ENCODE measurements at places on chromosomes 12 and 14.
A peak's percentile ranks its signal among the peaks of the same experiment; 100 is the strongest.

- peak; percentile 65 for DNase-seq
Measured at GRCh38 chr14:77024171-77024691, 4.3 kb downstream of the IRF2BPL start.

GRCh38 chr14:68011406-68012028 is 191.9 kb downstream of the RAD51B start:
- DNase-seq = no peak

DNA sequence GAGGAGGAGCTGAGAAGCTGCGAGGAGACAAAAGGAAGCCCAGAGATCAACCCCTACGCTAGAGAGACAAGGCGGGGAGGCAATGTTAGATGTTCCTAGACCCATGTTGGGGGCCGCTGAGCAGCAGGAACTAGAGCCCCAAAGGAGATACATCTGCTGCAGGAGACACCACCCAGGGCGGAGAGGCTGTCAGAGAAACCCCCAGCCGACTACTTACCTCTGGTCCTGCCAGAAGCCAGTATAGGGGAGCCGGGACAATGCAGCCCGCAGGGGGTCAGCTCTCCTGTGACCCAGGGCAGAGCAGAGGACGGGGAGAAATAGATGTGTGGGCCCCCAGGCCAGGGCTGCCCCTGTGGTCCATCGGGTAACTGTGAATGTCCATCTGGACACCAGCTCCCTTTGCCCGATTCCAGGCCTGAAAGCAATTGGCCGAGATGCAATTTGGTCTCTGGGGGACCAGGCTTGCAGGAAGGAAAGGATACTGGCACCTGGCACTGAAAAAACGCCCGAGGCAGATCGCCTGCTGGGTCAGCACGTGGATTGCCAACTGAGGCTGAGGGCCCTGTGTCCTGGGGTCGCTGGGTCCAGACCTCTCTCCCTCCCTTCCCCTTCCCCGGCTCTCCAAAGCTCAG is 34.9 kb downstream of the SYNE3 start:
- DNase-seq = no peak

DNA sequence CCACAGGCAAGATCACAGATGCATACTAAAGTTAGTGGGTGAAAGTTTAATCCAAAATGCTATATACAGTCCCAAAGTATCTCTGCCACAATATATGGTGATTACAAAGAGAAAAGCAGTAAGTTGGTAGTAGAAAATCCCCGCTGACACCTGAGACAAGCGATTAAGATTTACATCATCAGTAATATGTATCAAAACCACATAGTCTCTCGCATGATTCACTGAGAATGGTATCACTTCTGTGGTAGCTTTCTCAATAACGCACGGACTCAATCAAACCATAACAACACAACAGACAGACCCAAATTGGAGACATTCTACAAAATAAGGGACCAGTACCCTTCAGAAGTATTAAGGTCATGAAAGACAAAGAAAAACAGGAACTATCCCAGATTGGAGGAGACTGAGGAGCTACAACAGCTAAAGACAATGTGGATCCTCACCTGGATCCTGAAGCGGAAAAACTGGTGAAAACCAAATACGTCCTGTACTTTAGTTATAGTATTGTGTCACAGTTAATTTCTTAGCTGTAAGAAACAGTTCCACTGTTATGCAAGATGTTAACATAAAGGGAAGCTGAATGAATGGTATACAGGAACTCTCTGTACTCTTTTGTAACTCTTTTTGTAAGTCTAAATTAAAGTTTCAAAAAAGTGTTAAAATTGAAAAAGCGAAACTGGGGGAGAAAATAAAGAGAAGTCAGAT is 51.0 kb downstream of the SPTLC2 start:
- no peak for DNase-seq

GRCh38 chr14:52233693-52234092 is 33.8 kb upstream of the PTGDR start:
- no peak for DNase-seq

DNA sequence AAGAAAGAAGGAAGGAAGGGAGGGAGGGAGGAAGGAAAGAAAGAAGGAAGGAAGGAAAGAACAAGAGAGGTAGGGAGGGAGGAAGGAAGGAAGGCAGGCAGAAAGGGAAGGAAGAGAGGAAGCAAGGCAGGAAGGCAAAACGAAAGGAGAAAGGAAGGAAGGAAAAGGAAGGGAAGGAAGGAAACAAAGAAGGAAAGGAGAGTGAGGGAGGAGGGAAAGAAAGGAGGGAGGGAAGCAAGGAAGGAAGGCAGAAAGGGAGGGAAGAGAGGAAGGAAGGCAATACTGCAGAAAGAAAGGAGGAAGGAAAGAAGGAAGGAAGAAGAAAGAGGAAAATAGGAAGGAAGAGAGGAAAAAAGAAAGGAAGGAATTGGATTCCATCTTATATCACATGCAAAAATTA is 1303.1 kb upstream of the TMEM132C start:
- DNase-seq = no peak

DNA sequence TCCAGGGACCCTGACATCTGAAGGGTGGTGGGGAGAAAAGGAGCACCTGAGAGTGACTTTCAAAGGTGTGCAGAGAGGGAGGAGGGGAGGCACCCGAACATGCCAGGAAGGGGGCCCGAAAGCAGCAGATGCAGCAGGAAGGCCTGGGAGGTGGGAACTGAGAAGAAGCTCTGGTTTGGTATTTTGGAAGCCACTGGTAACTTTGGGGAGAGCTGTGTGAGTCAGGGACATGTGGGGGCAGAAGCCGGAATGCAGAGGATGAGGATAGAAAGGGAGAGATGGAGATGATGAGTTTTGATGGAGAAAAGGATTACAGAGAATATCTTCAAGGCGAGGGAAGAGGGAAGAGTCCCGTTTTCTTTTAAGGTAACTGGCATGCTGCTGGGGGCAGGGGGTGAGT is 50.1 kb downstream of the NRXN3 start:
- no peak for DNase-seq

GRCh38 chr12:8048906-8049305 is 16.4 kb downstream of the FOXJ2 start:
- no peak for DNase-seq

- DNase-seq = no peak
Measured at GRCh38 chr12:24066865-24067264, 117.4 kb upstream of the SOX5 start.

DNA sequence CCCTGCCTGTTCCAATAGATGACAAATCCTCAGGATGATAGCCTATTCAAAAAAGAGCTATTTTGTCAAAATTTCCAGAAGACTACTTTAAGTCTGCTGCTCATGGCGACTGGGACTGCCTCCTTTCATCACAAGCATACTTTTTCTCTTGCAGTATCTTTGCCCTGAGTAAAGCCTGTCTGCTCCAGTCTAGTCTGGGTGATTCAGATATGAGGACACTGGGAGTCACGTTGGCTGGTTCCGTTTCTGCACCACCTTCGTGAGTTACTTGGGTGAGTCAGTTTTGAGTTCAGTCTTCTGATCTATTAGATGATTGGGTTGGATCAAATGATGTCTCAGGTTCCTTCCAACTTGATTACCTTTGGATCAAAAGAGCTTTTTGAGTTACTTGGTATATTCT is 301.3 kb upstream of the STXBP6 start:
- DNase-seq = no peak

DNA sequence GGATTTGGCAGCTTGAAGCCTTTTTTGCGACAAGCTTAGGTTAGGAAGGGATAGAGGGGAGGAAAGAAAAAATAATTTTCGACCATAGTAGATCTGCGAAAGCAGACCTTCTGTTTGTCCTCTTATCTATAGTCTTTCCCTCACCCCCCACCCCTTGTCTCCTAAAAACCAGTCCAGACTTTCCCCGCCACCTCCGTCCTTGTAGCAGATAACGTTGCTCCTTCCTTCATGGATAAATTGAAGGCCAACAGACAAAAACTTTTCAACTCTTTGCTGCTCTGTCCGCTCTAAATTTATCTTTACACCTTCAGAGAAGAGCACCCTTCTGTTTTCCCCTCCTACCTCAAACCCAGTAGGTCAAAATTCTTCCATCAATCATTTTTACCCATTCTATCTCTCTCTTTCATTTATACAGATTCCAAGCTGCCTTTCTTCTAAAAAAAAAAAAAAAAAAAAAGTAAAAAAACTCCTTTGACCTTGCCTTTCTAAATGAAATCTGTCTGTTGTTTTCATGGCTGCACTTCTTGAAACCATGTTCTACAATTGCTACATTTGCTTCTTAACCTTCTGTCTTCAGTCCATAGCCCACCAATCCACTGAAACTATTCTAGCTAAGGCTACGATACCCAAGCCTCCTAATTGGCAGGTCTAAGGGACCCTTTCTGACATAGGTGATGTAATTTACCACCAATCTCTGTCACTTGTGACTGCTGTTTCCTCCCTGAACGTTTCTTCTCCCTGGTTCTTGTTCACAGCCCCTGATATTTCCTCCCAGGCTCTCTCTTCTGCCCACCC is 11.1 kb upstream of the NEMF start:
- no peak for DNase-seq

DNA sequence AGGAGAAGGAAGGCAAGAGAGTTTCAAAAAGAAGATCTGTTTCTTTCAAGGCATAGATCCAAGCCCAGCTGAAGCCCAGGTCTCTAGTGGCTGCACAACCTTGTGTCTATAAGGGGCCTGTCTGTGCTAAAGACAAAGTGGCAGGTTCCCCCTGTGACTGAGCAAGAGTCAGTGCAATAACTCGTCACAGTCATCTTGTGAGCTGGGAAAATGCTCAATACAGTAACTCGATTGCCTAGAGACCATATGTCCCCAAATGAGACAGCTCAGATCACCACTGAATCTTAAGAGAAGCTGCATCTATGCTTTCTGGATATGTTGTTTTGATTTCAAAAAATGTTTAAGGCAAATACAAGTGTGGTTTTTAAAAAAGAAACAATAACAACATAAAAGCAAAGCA is 24.2 kb downstream of the ST8SIA1 start:
- no peak for DNase-seq

DNA sequence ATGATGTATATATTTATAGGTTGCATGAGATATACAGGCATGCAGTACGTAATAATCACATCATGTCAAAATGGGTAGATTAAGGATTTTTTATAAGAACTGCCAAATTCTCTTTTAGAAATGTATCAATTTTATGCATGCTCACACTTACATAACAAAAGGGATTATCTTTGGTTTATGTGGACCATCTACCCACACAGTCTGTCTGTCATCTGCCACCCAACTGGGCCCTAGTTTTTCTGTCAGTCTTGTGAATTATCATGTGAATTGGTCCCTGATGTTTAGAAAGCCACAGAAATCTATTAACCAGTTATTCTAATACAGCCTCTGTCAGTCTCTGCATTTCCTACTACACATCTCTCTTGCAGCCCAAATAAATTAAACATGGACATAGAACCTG is 133.4 kb downstream of the ACSS3 start:
- no peak for DNase-seq

DNA sequence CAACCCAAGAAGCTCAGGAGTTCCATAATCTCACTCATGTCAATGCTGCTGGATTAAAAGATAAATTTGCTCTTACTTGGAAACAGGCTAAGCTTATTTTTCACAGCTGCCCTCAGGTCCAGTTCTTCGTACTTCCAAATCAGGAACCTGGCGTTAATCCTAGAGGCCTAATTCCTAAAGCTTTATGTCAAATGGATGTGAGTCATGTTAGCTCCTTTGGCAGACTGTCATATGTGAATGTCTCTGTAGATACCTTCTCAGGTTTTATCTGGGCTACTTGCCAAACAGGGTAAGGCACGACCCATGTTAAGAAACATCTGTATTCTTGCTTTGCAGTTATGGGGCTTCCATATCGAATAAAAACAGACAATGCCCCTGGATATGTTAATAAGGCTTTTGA is 504.6 kb downstream of the ALG10 start:
- DNase-seq = no peak

DNA sequence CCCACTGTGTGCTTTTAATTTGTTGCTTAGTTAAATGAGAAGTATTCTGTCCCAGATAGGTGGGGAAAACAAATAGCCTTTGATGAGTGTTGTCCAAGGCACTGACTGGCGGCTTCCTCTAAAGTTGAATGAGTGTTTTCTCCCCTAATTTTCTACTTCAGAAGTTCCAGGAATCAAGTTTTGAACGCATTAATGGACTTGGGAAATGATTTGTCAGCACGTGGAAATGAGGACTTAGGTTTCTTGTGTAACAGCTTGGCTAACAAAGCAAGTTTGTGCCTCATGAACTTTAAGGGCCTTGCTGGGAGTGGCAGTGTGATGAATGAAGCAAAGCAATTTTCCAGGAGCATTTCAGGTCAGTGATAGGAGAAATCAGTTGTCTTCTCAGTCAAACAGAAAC is 56.9 kb downstream of the LIN52 start:
- no peak for DNase-seq

- DNase-seq = no peak
Measured at GRCh38 chr12:114032801-114033200, 66.7 kb upstream of the RBM19 start.

DNA sequence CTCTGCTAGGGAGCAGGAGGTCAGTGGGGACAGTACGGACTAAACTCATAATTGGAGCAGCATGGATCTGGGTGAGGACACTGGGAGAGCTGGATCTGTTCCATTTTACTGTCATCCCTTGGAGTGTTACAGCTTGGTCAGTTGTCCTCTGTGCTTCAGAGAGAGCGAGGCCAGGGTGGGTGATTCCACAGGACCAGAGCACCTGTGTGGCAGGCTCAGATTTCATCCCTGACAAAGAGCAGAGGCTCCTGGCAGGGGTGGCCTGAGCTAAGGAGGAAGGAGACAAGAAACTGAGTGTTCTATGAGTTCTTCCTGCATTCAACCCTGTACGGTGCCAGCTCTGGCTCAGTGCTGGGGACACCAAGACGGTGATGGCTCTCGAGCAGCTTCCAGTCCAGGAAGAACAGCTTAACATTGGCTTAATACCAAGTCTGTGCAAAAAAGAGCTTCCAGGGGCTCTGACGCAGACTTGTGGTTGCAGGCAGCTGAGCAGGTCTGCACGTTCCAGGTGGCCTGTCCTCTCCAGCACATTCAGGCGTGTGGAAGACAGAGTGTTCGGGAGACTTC is 8.4 kb upstream of the PGF start:
- no peak for DNase-seq

DNA sequence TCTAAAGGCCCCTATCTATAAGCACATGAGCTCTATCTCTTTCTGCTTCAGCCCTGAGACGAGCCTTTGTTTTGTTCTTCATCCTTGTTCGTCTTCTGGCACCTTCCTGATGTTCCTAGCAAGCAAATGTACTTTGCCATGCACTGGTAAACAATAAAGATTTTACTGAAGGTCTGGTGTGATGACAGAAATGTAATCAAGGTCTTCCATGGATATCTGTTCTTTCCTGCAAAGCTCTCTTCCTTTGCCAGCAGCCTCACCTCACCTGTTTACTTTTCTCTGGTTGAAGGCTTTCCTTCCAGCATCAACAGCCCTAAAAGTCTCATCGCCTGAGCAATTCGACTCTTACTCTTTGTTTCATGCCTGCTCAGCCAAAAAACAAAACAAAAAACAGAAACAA is 330.3 kb downstream of the PCNX1 start:
- no peak for DNase-seq

- DNase-seq = no peak
Measured at GRCh38 chr12:40937891-40938290, 245.7 kb downstream of the CNTN1 start.

- DNase-seq = no peak
Measured at GRCh38 chr14:66444271-66444927, 41.8 kb upstream of the CCDC196 start.

Data from activated CD4-positive, alpha-beta T cell treated with anti-CD3 and anti-CD28 coated beads for 4 hours (primary cell).